ENCODE measurements at places on chromosomes 5 and 9. TPM values are rescaled to one million over a fixed set of nuclear protein-coding genes. Genes with fewer than 3 reads are reported as not detected.

- DNase-seq, result peak; percentile 82
- no peaks in the 10 kb centered on the region for H3K27me3 ChIP-seq
- peaks cover 39% of the 10 kb centered on the region for H3K36me3 ChIP-seq
- H3K4me3 ChIP-seq, result no peak overlapping the region
- peak overlapping the region; percentile 62 for H3K27ac ChIP-seq
- peaks cover 24% of the 10 kb centered on the region for H3K4me1 ChIP-seq
Measured at GRCh38 chr5:149632311-149633251, 51.3 kb downstream of the ARHGEF37 start.

GRCh38 chr5:32343058-32343672 is 30.4 kb upstream of the MTMR12 start:
- no peak overlapping the region for H3K4me3 ChIP-seq
- no peak overlapping the region for H3K27ac ChIP-seq
- no peaks in the 10 kb centered on the region for H3K27me3 ChIP-seq
- DNase-seq, result no peak

DNA sequence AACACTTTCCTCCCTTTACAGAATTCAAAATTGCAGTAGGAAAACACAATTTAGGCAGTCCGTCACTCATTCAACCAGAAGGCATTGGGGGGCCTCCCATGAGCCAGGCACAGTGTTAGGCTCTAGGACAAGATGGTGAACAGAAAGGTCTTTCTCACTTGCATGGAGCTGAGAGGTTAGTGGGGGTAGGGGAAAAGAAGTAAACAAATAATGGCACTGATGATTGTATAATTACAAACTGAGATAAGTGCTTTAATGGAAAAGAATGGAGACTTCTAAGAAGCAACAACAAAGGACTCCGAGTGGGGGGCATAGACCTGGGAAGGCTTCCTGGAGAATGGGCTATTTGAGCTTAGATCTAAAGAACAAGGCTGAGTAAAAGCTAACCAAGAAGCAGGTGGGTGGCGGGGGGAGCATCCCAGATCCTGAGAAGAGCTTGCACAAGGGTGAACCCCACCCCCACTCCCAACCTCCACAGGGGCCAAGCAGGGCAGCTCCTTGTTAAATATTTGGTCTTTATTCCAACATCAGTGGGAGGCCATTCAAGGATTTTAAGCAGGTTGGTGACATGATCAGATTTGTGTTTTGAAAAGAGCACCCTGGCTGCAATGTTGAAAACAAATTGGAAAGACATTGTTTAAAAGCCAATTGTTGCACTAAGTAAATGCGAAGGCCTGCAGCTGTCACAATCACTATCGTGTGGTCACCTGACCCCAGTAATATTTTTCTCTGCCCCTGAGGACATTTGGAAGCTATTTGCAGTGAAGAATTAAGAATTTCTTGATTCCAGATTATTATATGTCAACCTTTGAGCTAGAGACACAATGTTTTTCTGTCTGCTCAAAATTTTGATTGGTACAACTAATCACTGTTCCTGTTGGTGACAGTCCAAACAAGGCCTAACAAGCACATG is 73.9 kb upstream of the EFNA5 start:
- H3K27me3 ChIP-seq, result no peaks in the 10 kb centered on the region
- no peaks in the 10 kb centered on the region for H3K36me3 ChIP-seq
- no peak overlapping the region for H3K27ac ChIP-seq
- no peak for DNase-seq
- H3K4me3 ChIP-seq, result no peak overlapping the region

- no peaks in the 10 kb centered on the region for H3K27me3 ChIP-seq
- no peaks in the 10 kb centered on the region for H3K36me3 ChIP-seq
- no peak overlapping the region for H3K27ac ChIP-seq
- no peak overlapping the region for H3K4me3 ChIP-seq
- H3K4me1 ChIP-seq, result no peaks in the 10 kb centered on the region
Measured at GRCh38 chr5:90598293-90598692, 39.7 kb downstream of the ADGRV1 start.

DNA sequence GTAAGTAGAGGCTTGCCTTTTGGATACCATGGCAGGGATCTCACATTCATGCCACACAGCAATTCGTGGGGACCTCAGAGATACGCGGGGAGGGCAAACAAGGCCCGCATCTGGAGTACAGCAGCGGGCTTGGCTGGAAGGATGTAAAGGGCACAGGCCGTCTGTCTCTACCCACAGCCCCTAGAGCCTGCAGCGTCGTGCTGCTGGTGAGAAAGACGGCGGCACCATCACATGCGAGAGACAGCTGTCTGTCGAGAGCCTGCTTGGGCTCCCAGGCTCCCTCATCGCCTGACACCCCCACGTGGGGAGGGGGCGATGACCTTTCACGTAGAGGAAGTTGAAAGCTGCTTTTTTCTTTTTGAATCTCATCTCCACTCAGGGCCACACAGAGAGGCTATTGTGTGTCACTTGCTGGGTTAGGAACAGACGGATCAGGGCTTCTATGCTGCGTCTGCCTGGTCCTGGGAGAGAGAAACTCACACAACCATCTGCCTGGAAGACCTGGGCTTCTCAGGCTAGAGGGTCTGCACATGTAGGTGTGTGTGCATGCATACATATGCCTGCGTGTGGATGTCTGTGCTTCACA is 134.6 kb upstream of the PPP1R26 start:
- H3K27ac ChIP-seq, result no peak overlapping the region
- H3K4me3 ChIP-seq, result no peak overlapping the region
- H3K27me3 ChIP-seq, result no peaks in the 10 kb centered on the region
- H3K36me3 ChIP-seq, result no peaks in the 10 kb centered on the region
- no peak for DNase-seq
- H3K4me1 ChIP-seq, result no peaks in the 10 kb centered on the region

GRCh38 chr9:36935332-36935731 is 98.7 kb downstream of the PAX5 start:
- H3K27ac ChIP-seq, result no peak overlapping the region
- no peaks in the 10 kb centered on the region for H3K4me1 ChIP-seq
- H3K4me3 ChIP-seq, result no peak overlapping the region

- DNase-seq, result peak; percentile 14
- H3K27me3 ChIP-seq, result no peaks in the 10 kb centered on the region
- H3K4me1 ChIP-seq, result no peaks in the 10 kb centered on the region
- H3K4me3 ChIP-seq, result no peak overlapping the region
- no peak overlapping the region for H3K27ac ChIP-seq
- H3K36me3 ChIP-seq, result no peaks in the 10 kb centered on the region
Measured at GRCh38 chr9:21392270-21392669, 7.1 kb upstream of the IFNA2 start.

- H3K36me3 ChIP-seq, result no peaks in the 10 kb centered on the region
- H3K4me1 ChIP-seq, result peaks cover 20% of the 10 kb centered on the region
- DNase-seq, result no peak
- H3K27me3 ChIP-seq, result no peaks in the 10 kb centered on the region
- H3K27ac ChIP-seq, result no peak overlapping the region
- no peak overlapping the region for H3K4me3 ChIP-seq
Measured at GRCh38 chr9:125743682-125744428, 3.3 kb upstream of the PBX3 start.

DNA sequence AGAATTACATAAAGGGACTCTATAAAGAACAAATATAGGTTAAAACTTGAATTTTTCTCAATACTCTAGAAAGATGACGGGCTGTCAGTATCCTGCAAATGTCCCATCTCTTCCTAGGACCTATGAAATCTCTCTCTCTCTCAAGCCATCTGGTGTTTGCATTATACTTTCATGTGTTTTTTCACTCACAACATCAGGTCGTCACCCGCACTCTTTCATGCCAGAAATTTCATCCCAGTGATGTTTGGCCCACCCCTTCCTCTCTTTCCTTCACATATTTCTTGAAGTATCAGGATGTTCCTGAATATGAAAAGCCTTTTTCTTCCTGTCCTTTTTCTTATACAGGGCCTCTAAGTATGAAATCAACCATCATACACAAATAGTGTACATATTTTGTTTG is 63.3 kb upstream of the GAS1 start:
- no peak overlapping the region for H3K27ac ChIP-seq
- no peak for DNase-seq
- no peaks in the 10 kb centered on the region for H3K27me3 ChIP-seq
- peaks cover 6% of the 10 kb centered on the region for H3K4me1 ChIP-seq

DNA sequence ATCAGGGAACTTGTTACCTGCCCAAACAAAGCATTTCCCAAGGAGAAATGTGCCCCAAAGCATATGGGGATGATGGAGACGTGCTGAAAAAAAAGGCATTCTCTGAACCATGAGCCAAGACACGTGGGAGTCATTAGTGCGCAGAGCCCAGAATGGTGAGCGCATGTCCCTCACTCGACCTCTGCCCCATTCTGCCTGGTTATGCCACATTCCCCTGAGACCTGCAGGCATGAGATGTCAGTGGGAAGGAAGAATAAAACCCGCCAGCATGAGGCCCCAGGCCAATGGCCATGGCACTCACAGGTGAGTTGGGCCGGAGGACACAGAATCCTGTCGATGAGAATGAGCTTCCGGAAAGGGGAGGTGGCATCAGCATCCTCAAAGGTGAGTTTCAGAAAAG is 228.9 kb downstream of the CDK5RAP2 start:
- H3K27ac ChIP-seq, result no peak overlapping the region
- H3K4me1 ChIP-seq, result no peaks in the 10 kb centered on the region
- no peak for DNase-seq
- no peaks in the 10 kb centered on the region for H3K36me3 ChIP-seq
- no peak overlapping the region for H3K4me3 ChIP-seq
- peaks cover 6% of the 10 kb centered on the region for H3K27me3 ChIP-seq

GRCh38 chr9:16612627-16613026 is 257.8 kb downstream of the BNC2 start:
- no peaks in the 10 kb centered on the region for H3K27me3 ChIP-seq
- no peaks in the 10 kb centered on the region for H3K36me3 ChIP-seq
- H3K4me1 ChIP-seq, result peaks cover 5% of the 10 kb centered on the region
- no peak overlapping the region for H3K4me3 ChIP-seq
- no peak for DNase-seq
- no peak overlapping the region for H3K27ac ChIP-seq

GRCh38 chr5:179577286-179577960 is 27.1 kb downstream of the RUFY1 start:
- no peak overlapping the region for H3K4me3 ChIP-seq
- peaks cover 90% of the 10 kb centered on the region for H3K36me3 ChIP-seq
- DNase-seq, result no peak

DNA sequence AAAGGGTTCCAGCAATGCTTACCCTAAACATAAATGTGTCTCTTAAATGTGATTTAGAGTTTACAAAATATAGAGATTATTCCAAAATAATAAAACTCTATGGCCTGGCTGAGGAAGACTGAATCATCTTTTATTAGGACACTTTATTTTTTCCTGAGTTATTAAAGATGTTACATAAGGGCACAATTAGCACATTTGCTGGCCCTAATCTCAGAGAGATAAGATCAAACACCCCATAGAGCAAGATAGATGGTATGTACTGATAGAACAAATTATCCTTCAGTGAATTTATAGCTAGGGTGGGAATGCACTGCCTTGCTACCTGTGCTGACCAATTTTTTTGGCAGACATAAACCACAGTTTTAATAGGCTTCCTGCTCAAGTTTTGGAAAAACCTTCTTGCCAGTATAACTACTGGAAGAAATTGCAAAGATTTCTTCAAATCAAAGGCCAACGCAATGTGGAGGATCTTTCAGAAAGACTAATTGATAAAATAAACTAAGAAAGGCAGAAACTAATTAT is 367.1 kb upstream of the MPDZ start:
- H3K4me1 ChIP-seq, result no peaks in the 10 kb centered on the region
- no peak overlapping the region for H3K27ac ChIP-seq
- DNase-seq, result no peak
- H3K27me3 ChIP-seq, result no peaks in the 10 kb centered on the region

DNA sequence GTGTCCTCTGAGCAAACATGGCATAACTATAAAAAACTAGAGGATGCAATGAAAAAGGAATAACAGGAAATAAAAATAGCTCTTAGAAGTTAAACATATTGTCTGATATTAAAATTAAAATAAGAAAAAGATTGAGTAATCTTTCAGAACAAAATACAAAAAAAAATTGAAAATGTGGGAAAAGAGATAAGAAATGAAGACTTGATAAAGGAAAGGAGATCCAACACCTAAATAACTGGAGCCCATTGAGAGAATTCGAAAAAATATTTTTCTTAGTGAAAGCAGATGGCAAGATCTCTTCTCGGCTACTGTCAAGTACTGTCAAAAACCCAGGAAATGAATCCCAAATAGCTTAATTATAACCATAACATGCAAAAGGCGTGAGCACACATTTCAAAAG is 24.9 kb downstream of the LIFR start:
- no peak overlapping the region for H3K4me3 ChIP-seq
- DNase-seq, result no peak
- H3K27ac ChIP-seq, result no peak overlapping the region
- H3K4me1 ChIP-seq, result no peaks in the 10 kb centered on the region

DNA sequence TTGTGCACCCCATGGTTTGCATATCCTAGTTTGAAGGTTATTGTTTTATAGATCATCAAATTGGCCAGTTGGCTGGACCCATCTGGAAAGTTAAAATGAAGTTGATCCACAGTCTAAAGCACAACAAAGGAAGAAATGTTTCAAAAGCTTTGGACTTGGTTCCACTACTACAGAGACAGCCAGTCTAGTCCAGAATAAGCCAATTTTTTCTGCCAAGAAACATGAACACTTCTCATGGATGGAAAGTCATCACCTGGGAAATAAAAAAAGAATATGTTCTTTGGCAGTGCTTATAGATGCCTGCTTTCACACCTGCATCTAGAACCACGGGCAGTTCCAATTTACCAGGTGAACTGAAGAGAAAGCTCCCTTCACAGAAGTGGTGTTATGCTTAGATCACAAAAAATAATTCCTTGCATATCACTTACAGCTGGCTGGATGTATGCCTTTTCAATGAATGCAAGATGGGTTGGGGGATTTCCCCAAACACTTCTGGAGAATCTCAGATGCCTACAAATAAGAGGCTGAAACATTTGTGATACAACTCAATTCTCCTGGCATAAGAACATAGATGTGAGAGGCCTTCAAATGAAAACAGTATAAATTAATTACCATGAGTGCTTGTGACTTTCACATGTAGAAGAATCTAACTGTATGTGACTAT is 26.9 kb downstream of the C9 start:
- H3K4me1 ChIP-seq, result no peaks in the 10 kb centered on the region
- no peak overlapping the region for H3K27ac ChIP-seq
- DNase-seq, result no peak
- no peaks in the 10 kb centered on the region for H3K27me3 ChIP-seq
- H3K36me3 ChIP-seq, result no peaks in the 10 kb centered on the region
- H3K4me3 ChIP-seq, result no peak overlapping the region

GRCh38 chr5:8013948-8014710 is 145.2 kb downstream of the MTRR start:
- H3K36me3 ChIP-seq, result no peaks in the 10 kb centered on the region
- no peak overlapping the region for H3K27ac ChIP-seq

GRCh38 chr5:95843733-95844223 is 21.3 kb upstream of the GLRX start:
- no peaks in the 10 kb centered on the region for H3K27me3 ChIP-seq
- no peak overlapping the region for H3K4me3 ChIP-seq
- DNase-seq, result no peak
- peaks cover 77% of the 10 kb centered on the region for H3K4me1 ChIP-seq

Gene CMBL
- total RNA-seq, result 2.7 TPM

Gene FIBCD1
- total RNA-seq, result not detected

Gene LOX
- total RNA-seq, result 4.5 TPM

Gene LTC4S
- 21.0 TPM for total RNA-seq

Gene RETREG1
- total RNA-seq, result 50.7 TPM

Gene PHYHD1
- total RNA-seq, result 37.3 TPM

Gene LPAR1
- total RNA-seq, result 40.0 TPM

Gene PCDHGC4
- 3.1 TPM for total RNA-seq
